ENCODE measurements at places on chromosomes 6 and 20.
A peak's percentile ranks its signal among the peaks of the same experiment; 100 is the strongest.

- DNase-seq, result no peak
Measured at GRCh38 chr6:157763904-157764177, 59.2 kb upstream of the SNX9 start.

DNA sequence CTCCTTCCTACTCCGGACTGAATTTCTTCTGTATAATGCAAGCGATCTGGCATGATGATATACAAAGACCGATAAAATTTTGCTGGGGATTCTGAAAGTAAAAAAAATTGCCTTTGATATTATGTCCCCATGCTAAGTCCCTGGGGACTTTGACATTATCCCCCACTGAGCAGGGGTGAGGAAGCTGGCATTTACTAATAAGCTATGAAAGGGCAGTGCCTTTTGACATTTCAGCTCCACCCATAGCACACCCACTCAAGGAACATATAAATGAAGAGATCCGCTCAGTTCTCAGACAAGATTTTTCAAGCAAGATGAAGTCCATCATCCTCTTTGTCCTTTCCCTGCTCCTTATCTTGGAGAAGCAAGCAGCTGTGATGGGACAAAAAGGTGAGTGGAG is at the start of gene SEMG2:
Gene SEMG2, plus strand, starts transcription at position 298 of the 400 bp plus-strand sequence. Its CDS starts 17 bp downstream, at position 315.
- no peak for DNase-seq

- DNase-seq, result no peak
Measured at GRCh38 chr6:37668251-37668650, 29.4 kb downstream of the MDGA1 start.

DNA sequence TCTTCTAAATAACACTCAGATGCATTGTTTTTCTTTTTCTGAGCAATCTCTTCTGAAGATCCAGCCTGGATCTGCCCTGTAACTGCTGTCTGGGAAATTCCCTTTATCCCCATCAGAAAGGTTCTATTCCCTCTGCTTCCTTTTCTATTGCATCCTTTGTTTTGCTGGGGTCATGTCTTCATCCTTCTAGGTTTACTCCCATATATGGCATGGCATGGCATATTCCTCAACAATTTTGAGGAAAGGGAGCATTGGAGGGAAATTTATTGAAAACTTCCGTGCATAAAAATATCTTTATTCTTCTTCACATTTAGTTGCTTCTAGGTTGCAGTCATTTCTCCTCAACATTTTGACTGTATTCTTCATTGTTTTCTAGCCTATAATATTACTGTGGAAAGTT is 47.2 kb downstream of the ADGRF1 start:
- no peak for DNase-seq

DNA sequence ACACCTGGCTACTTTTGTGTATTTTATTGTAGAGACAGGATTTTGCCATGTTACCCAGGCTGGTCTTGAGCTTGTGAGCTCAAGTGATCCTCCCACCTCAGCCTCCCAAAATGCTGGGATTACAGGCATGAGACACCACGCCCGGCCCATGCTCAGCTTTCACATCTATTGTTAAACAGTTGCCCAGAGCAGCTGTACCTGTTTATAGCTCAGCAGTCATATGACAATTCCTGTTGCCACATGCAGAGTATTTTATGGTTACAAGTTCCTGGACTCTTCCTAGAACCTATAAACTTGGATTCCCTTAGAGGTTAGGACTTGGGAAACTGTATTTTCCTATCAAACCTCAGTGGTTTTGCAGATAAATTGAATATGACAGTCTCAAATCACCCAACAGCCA is 188.3 kb upstream of the KCNG1 start:
- DNase-seq, result no peak

DNA sequence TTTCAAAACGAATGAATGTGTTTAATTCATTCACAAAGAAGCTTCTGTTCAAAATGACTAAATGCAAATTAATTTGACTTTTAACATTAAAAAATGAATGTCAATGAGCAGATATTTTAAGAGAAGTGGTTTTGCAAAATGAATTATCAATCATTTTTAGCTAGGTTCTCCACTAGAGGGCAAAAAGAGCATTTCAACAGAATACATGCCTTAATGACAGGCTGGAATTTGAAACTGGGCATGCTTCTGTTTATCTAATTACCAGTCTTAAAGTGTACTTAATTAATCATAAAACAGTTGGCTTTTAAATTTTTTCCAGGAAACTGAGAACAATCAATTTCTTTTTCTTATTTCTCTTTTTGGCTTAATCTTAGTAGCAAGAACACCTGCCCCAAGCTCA is 63.8 kb upstream of the TINAG start:
- DNase-seq, result no peak

GRCh38 chr20:61823242-61823641 is 242.4 kb downstream of the TAF4 start:
- DNase-seq, result no peak

GRCh38 chr20:43691928-43692524 is 25.1 kb downstream of the MYBL2 start:
- peak; percentile 16 for DNase-seq

GRCh38 chr6:89250239-89250638 is 33.1 kb upstream of the GABRR1 start:
- DNase-seq, result no peak

- DNase-seq, result no peak
Measured at GRCh38 chr20:1381753-1382591, 10.9 kb downstream of the FKBP1A start.

GRCh38 chr20:48538058-48538825 is 289.6 kb downstream of the PREX1 start:
- no peak for DNase-seq

DNA sequence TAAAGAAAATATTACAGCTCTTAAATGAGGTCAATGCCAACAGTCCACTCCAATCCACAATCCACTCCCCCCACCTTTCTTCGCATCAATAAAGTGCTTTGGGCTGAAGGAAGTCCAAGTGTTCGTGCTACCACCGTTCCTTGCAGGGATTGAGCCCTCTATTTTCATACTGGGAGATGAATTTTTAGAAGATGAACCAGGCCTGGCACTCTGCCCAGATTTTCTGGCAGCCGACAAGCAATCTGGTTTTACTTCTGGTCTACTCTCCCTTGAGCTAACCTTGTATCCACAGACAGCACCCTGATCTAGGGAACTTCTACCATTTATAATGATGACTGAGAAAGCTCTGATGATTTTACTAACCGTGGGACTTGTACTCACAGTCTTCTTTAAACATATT is 72.3 kb downstream of the BTBD9 start:
- no peak for DNase-seq

- no peak for DNase-seq
Measured at GRCh38 chr20:41413169-41413568, 46.6 kb upstream of the EMILIN3 start.

DNA sequence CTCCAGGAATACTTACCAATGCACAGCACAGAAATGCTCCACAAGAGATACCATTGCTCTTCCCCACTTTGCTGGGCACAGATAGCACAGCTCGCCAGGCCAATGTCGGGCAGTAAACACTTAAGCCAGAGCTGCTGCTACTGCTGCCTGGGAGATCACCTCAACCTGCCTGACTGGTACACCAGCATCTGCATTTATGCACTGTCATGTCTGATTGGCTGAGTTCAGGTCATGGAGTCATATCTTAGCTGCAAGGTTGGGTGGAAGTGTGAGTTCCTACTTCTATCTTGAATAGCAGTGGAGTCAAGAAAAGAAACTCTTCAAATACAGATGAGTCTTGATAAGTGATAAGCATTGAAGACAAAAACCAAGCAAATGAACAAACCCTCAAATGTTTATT is 10.9 kb upstream of the ADGRF4 start:
- no peak for DNase-seq

- DNase-seq, result no peak
Measured at GRCh38 chr20:24477831-24478547, 8.6 kb downstream of the SYNDIG1 start.

DNA sequence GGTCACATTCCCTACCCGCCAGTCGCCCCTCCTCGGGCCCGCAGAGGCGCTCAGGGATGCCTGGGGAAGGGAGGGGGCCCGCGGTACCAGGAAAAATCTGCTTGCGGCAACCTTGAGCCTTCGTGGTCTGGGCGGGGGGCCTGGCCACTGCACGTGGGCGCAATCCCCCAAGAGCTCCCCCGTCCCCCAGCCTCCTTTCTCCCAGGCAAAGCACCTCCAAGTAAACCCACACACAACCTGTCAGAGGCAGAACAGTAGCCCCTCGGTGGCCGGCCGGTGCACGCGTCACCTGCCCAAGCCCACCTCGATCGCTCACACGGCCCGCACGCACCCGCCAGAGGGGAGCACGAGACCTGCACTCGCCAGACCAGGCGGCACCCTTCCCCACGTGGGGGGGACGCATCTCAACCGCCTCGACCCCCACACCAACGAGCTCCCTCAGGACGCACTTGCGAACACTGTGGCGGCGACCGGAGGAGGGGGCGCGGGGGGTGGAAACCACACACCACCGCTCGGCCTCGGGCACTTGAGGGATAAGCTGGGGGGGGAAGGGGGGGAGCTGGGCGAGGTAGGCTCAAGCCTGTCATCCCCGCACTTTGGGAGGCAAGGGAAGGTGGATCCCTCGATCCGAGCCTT is 1955.7 kb upstream of the DEFB115 start:
- no peak for DNase-seq

GRCh38 chr20:57400821-57401564 is 9.8 kb downstream of the RBM38 start:
- DNase-seq, result no peak

GRCh38 chr6:10402648-10403311 is 12.1 kb downstream of the TFAP2A start:
- DNase-seq, result no peak

GRCh38 chr6:140855520-140855919 is 1277.2 kb upstream of the GJE1 start:
- no peak for DNase-seq

- DNase-seq, result no peak
Measured at GRCh38 chr6:117344444-117345291, 79.3 kb downstream of the VGLL2 start.
